ENCODE measurements at places on chromosomes 1 and 21. TPM values are rescaled to one million over a fixed set of nuclear protein-coding genes. Genes with fewer than 3 reads are reported as not detected.
A peak's percentile ranks its signal among the peaks of the same experiment; 100 is the strongest.

Gene TMEM200B
- total RNA-seq = not detected

Gene HSPG2
- total RNA-seq = 5.1 TPM

Gene DNASE2B
- not detected for total RNA-seq

Gene GUCA2B
- total RNA-seq = not detected

Gene CPT2
- 8.2 TPM for total RNA-seq

Gene ERI3
- total RNA-seq = 17.3 TPM

Gene SEMA6C
- 3.0 TPM for total RNA-seq

Gene IFNLR1
- total RNA-seq = 5.6 TPM

Gene FCAMR
- not detected for total RNA-seq

Gene AADACL4
- total RNA-seq = not detected

Gene COL24A1
- not detected for total RNA-seq

Gene AVPR1B
- total RNA-seq = not detected

GRCh38 chr1:145750426-145750825 is 31.1 kb downstream of the CD160 start:
- DNase-seq = no peak

DNA sequence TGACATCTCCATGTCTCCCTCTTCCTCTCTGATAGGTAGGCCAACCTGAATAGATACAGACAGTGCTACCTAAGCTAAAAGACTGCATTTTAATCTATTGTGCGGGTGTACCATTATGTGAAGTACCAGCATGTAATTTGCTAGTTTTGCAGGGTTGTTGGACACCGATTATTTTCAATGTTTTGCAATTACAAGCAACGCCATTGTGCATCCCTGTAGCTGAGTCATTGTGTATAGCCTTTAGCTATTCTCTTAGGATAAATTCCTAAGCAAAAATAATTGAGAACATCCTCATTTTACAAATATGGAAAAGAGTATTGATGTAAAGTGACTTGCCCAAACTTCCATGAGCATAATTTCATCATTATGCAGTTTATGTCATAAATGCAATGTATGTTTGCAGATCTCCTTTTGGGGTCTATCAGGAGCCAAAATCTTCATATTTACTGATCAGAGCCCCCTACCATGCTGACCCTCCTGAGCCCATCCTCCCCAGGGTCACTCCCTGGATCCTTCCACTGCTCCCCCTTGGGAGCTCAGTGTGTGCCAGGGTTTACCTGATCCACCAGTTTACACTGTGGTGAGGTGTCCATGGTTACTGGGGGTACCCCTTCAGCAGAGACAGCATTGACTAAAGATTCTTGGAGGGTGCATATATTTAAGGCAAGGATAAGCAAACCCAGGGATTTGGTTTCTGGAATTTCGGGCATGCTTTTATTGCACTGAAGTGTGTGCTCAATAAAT is 80.6 kb downstream of the CCDC185 start:
- DNase-seq = no peak

DNA sequence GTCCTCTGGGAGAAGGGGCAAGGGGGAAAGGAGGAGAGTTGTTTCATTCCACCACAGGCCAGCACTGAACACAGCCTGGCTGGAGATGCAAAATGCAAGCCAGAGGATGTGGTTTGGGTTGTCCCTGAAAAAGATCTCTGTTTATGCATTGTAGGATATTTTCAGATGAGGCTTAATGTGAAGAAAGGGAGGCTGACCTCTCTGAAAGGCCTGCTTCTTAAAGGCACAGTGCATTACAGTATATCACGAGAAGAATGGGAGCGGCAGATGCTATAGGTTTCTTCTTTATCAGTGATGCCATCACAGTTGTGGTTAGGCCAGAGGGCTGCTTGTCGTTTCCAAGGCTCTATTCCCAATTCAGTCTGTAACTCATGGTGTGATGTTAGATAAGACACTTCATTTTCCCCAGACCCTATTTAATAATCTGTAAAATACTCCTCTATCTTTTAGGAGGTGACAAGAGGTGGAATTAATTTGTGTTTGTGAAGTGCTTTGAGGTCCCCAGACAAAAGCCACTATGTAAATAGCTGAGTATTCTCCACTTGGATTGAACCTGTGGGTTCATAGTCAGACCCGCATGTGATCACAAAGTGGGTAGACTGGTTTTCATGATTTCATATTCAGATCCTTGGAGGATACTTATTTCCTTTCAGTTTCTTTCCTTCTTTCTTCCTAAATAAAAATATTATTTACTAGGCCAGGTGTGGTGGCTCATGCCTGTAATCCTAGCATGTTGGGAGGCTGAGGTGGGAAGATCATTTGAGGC is 76.5 kb upstream of the WDR26 start:
- DNase-seq = no peak

- no peak for DNase-seq
Observed at GRCh38 chr1:198771563-198772153, 132.8 kb downstream of the PTPRC start.

DNA sequence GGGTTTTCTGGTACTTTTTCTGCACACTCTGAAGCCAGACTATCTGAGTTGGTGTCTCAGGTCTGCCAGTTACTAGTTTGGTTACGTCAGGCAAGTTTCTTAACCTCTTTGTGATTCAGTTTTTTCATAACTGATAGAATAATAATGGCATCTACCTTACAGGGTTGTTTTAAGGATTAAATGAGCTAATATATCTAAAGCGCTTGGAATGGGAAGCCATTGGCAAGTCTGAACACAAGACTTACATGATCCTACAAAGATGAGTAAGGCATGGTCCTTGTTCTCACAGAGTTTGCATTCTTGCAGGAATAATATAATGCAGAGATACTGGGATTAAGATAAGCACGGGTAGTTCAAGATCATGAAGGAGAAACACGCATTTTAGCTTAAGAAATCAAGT is 9.2 kb upstream of the DENND2D start:
- no peak for DNase-seq

DNA sequence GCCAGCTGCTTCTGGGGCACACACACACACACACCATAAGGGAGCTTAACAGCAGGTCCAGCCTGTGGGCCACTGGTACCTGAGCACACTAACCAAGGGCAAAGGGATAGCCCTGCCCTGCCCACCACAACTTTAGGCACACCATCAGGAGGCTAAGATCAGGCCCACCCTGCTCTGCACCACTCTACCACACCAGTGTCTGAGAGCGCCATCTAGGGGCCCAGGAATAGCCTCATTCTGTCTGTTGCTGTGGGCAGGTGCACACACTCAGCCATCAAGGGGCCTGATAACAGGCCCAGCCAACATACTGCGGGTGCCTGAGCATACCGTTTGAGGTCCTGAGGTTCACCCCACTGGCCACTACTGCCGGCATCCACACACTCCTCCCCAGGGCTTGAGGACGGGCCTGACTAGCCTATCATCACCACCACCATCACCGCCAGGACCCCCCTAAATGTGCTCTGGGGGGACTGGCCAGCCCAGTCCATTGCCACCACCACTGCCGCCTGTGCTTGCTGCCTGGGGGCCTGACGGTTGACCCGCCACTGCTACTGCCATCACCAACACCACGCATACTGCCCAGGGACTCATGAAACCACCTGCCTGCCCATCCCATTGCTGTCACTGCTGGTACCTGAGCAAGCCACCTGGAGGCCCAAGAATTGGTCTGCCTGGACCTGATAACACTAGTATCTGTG is 31.3 kb downstream of the NSL1 start:
- peak; percentile 47 for DNase-seq

DNA sequence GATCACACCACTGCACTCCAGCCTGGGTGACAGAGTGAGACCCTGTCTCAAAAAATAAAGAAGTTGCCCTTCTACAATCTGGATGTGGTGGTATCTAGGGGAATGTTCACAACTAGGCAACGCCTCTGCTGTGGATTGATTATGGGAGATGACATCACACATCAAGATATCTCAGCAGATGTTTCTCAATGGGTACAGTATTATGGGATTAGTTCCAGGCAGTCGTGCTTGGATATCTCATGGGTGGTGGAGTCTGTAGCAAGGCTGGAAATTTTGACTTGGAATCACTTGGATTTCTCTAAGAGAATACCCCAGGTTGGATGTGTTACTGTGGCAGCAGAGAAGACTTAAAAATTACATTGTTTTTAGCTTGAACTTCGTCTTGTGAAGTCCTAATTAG is 7.7 kb downstream of the IFNAR2 start:
- DNase-seq = no peak

DNA sequence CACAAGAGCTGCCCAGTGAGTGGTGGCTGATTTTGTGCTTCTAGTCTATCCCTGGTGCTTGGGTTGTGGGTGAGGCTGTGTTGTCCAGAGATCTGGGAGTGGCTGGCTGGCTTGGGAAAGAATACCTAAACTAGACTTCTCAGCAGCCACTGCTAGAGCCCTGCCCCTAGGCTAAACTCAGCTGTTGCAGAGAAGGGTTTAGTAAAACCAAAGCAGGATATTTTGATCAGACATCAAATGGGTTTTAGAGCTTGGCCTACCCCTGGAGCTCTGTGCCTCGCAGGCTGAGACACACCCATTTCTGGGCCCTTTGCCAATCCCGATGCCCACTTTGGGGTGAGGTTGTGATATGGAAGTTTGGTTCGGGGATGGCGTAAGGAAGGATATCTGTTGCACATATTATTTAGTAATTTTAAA is 88.5 kb downstream of the UCK2 start:
- DNase-seq = no peak

GRCh38 chr1:74673351-74674111 is at the start of gene ERICH3:
TSS of gene ERICH3 (minus strand) at chr1:74673792. CDS start at chr1:74673519, 273 bp downstream.
- DNase-seq = no peak

DNA sequence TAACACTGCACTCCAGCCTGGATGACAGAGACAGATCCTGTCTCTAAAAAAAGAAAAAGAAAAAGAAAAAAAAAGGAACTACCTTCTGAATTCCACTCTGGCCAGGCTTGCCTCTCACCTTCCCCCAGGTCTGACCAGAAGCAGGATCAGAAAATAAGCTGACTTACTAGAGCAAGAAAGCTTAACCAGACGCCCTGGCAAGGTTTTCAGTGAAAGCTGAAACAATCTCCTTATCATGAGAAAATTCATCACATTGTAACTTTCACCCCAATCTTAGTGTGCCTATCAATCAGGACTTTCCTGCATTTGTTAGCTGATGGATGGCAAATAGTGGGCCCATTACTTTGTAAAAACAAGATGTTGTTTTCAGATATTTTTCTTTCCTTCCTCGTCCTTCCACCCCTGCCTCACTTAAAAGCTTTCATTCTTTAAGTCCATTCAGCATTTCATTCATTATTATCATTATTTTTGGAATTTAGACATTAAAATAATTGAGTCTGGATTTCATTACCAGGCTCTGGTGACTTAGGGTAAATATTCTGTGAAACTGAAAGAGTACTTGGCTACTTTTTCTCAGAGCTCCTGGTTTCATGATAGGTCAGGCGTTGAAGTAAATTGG is 96.5 kb upstream of the CD34 start:
- DNase-seq = no peak

- DNase-seq = no peak
Observed at GRCh38 chr21:44850208-44850800, 23.2 kb downstream of the PTTG1IP start.

DNA sequence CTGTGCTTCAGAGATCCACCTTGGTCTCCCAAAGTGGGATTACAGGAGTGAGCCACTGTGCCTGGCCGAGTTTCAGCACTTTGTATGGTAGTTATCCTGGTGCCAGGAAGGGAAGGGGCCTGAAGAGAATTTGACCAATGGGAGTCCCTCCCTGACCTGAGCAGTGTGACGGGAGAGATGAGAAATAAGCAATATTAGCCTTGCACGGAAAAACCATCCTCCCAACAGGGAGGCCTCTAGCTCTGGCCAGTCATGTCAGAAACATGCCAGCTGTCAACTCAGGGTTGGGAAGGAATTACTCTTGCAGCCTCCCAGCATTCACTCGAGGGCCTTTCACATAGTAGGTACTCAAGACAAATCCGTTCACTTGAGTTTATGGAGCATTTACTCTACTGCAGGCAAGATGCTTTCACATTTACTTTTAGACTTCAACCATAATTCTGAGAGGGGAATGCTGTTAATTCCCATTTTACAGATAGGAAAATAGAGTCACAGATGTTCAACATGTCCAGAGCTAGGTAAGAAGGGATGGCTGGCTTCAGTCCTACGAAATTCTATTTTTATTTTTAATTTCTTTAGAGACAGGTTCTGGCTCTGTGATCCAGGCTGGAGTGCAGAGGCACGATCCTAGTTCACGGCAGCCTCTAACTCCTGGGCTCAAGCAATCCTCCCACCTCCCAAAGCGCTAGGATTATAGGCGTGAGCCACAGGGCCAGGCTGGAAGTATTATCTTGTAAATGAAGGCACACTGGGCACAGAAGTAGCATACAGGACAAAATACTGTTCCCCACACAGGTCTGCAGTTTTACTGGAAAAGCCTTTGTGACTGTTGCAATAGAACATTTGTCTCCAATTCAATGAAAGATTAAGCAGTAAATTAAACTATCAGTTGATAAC is 3.2 kb upstream of the ATP13A2 start:
- DNase-seq = no peak

DNA sequence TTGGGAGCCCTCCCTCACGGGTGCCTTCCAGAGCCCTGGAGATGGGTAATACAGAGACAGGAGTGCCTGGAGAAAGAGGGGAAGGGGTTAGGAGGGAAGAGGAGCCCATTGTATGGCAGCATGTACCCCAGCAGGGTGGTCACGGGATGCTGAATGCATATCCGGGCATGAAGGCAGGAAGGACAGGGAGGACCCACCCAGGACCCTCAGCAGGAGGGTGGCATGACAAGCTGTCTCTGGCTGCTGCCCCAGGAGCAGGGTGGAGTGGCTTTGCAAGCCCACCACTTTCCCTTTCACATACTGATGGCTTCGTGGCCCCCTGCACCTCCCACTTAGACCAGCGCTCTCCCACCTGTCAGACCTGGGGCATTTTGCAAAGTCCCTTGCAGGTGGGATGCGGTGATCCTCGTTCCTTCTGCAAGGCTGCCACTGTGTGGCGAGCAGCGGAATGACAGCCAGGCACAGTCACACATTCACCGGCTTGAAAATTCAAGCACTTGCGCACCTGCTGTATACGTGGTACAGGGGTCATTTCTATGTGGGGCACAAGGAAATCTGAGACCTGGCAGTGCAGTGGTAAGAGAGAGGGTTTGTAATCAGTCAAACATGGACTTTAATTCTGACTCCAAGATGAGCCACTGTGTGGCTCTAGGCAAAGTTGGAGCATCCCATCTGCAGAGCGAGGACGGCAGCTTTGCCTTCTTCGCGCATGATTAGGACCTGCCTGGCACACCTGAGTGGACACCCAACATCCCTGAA is 53.2 kb upstream of the TMEM51 start:
- DNase-seq = peak; percentile 54

- no peak for DNase-seq
Observed at GRCh38 chr1:177256153-177257075, 85.7 kb downstream of the BRINP2 start.
